ENCODE measurements at places on chromosomes 11 and 22.

- no peak for DNase-seq
These were observed 16.3 kb downstream of the SLC25A18 start for GRCh38 chr22:17579535-17579981.

DNA sequence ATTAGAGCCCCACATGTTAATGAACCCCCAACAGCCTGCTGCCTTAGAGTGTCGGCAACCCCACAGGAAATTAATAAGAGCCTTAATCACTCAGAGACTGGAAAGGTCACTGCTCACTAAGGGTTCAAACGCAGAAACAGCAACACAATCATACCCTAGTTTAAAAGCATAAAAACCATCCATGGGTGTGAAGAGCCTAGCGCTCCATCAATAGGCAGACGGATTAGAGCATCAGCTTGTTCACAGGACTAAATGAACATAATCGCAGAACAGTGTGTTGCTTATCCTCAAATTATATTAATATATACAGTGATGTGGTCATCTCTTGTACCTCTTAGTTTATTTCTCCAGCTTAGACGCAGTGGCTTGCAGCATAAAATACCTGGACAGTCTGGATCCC lies 720.7 kb downstream of the OPCML start:
- DNase-seq: no peak

DNA sequence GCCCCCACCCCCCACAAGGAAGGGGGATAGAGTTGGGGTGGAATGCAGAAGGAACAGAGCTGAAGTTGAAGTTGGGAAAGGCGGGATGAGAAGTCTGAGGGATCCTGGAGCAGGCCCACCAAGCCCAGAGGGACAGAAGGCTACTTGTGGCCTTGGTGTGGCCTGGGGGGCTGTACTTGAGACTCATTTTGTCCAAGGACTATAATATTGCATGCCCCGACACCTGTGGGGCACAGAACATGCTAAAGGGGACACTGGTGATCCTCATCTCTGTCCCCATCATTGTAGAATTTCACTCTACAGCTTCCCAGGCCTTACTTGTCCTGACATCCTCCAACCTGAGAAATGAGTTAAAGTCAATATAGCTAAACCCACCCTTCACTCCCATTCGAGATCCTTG lies 1.3 kb downstream of the ESAM start:
- DNase-seq: no peak

DNA sequence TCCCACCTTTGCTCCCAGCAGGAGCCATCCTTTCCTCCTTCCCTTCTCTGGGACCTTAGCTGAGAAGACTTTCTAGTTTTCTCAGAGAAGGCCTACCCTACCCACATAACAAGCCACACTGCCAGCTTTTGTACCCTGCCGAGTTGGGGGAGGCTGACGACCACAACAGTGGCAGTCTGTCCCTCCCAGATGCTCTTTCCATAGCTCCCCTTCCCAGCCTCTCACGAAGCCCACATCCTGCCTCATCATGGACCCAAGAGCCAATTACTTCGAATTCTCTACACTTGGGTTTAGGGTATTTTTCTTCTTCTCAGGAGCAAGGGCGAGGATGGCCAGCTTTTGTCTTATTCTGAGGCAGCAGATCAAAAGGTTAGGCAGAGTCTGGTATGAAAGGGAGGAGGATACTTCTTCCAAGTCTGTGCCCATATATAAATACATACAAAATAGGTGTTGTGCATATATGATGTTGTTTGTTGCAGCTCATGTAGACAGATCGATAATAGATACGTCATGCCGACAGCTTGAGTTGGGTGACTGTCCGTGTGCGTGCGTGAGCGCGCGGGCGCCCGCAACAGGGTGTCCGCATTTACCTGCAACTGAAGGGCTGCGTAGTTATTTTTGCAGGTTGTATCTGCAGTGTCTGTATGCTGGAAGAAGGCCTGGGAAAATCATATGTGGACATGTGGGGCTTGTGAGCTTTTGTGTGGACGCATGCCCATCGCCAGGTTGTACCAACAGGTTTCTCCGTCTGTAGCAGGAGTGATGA lies 846 bp upstream of the NRGN start:
- no peak for DNase-seq

GRCh38 chr22:34416022-34416860 lies 496.0 kb upstream of the LARGE1 start:
- no peak for DNase-seq

DNA sequence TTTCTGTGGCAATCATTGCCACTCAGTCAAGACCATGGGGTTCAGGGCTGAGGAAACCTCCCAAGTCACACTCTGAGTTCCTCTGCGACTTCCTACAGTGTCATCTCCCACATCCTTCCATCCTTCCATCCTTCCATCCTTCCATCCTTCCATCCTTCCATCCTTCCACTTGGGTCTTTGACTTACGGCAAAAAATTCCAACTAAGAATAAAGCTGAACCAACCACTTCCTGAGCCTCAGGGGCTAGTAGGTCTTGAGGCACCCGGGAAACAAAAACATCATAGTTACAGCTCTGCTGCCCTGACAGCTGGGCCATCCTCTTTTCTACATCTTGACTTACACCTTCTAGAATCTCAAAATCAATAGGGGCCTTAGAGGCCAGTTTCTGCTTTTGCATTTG lies 32.1 kb downstream of the EHF start:
- no peak for DNase-seq

GRCh38 chr11:128733440-128734102 lies 39.7 kb downstream of the FLI1 start:
- DNase-seq: no peak

DNA sequence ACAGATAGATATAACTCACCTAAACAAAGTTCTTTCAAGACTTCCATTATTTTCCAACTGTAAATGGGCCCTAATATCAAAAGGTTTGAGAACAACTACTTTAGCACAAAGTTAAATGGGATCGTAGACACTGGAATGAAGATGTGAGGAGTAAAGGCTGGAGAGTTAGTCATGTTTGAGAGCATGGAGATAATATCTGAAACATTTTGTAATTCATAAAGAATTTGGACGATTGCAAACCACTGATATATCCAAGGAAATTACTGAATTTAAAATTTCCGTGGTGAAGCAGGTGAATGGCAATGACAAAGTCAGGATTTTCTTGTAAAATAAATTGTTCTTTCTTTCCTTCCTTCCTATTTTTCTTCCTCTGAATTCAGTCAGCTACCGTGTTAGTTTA lies 564.9 kb downstream of the CNTN5 start:
- DNase-seq: no peak

- no peak for DNase-seq
These were observed 17.9 kb downstream of the RTN3 start for GRCh38 chr11:63698976-63699733.

DNA sequence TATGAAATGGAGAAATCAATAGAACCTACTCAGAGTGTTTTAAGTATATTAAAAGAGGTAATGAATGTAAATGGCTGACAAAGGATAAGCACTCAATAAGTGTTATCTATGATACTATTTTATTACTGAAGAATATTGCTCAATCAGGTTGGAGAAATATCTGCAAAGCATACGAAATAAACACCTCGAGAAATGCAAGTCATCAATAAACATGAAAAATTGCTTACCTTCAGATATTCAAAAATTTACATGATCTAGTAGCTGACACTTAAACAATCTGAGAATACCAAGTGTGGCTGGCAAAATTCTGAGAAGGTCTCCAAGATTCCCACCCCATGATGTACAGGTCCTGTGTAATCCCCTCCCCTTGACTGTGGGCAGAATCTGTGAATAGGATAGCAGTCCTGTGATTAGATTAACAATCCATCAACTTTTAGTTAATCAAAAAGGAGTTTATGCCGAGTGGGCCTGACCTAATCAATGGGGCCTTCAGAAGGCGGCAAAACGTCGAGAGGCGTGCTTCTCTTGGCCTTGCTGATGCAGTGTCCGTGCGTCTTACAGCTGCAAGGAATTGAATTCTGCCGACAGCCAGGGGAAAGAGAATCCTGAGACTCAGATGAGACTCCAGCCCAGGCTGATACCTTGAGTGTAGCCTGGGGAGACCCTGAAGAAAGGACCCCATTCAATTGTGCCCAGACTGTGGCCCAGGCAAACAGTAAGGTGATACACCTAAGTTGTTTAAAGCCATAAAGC lies 49.1 kb downstream of the SPATA19 start:
- DNase-seq: no peak

DNA sequence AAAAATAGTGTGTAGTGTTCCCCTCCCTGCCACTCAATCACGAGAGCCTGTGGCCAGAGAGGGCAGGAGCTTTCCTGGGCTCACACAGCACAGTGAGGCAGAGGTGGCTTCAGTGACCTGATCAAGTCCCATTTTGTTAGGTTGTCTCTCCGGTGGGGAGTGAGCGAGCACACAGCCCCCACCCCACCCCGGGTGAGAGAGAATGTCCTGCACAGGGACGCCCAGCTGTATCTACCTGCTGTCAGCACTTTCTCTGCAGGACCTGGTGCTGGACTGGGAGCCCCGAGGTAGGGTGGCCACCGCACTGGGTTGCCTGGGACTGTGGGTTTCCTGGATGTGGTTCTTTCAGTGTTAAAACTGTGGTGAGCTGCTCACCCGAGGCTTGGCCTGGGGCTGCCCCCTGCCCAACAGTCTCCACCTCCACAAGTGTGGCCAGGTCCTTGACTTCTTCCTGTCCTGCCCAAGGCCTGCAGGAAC lies 6.1 kb downstream of the CAPN5 start:
- DNase-seq: no peak

DNA sequence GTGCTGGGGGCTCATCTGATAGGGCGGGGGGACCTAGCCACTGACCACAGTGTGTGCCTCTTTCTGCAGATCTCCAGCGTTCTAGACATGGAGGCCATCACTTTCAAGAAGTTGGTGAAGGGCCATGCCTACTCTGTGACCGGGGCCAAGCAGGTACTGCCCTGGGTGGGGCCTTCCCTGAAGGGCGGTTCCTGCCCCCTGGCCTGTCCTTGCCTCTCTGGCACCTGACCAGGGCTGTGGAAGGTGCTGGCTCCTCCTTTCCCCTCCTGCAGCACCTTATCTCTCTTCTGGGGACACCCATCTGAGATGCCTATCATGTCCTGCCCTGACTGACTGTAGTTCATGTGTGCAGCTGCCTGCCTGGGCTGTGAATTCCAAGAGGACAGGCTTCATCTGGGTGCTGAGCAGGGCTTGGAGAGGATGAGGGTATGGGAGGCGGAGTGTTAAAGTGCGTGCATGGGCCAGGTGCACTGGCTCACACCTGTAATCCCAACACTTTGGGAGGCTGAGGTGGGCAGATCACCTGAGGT lies 5.5 kb downstream of the CAPN1 start:
- no peak for DNase-seq

DNA sequence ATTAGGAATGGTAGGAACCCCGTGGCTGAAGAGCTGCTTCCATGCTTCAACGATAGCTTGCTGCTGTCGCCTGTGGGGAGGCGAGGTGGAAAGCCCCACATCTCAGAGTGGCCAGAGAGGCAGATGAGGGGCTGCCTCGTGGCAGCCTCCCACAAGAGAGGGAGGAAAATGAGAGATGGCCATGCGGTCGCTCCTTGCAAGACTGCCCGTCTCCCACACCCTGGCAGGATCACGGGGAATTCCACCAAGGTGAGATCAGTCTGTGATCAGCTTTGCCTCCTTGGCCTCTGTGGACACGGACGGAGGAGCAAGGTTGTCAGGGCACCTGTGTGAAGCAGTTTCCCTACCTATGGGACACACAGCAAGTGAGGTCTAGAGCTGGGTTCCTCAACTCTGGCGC lies 3.0 kb downstream of the CRYBA4 start:
- DNase-seq: no peak

GRCh38 chr11:9038541-9038940 lies 34.7 kb upstream of the NRIP3 start:
- no peak for DNase-seq

DNA sequence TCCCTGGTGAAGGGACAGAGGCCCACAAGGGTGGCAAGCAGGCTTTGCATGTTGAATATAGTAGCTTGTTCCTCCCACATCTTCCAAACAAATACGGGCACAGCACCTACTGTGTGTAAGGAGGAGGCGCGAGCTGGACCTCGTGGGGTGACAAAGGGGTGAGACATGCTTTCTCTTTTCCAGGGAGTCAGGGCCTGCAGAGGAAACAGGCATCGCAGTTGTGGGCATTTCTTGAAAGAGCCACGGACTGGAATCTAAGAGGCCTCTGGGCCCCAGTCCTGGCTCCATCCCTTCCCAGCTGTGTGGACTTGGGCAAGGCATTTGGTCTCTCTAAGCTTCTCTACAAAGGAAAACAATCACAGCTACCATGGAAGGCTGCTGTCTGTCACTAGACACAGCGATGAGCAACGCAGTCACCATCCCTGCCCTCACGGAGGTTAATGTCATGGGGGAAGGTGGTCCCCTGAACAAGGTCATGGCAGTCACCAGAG lies 13.0 kb upstream of the CDC42EP1 start:
- no peak for DNase-seq

DNA sequence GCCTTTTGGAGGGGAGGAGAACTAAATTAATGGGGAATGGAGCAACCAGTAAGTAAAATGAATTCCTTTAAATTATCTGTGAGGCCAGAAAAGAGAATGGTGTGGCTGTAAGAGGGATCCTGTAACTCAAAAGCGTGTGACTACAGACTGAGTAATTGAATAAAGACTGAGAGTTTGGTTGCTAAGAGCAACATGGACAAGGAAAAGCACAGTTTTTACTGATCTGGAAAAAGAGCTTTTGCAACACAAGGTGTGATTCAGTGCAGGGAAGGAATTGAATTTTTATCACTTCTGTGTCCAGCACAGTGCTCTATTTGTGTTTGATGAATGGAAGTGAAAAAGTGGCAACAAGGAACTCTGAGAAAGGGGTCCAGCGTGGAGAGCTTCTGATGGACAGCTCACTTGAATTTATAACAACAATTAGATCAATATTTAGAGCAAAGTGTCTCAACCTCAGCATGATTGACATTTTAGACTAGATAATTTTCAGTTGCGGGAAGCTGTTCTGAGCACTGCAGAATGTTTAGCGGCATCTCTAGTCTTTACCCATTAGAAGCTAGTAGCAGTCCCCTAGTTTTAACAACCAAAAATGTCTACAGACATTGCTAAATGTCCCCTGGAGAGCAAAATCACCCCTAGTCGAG lies 202.8 kb upstream of the BDNF start:
- DNase-seq: no peak

DNA sequence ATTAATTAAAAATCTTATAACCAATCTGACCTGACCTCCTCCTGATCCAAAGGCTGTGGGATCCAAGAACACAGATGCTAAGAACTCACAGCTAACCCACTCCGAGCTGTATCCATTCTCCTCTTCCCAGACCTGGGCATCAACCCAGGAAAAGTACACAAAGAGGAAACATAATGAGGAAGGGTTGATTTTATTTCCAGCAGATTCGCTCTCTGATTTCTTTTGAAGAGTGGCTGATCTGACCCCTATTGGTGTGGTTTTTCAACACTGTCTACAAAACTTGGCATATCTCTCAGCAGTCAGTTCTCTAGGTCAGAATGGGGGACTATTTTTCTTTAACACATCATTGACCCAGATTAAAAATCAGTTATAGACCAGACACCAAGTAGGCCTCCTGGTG lies 201.9 kb upstream of the UBASH3B start:
- peak; percentile 65 for DNase-seq

- DNase-seq: no peak
These were observed 14.1 kb upstream of the NUP50 start for GRCh38 chr22:45149671-45150070.

GRCh38 chr11:112610494-112610893 lies 349.8 kb upstream of the PLET1 start:
- DNase-seq: no peak

GRCh38 chr11:64238999-64239398 lies 1.9 kb upstream of the FKBP2 start:
- DNase-seq: no peak

Measured in NCI-H1092 (cell line).